ENCODE measurements at places on chromosomes 16 and 17.

DNA sequence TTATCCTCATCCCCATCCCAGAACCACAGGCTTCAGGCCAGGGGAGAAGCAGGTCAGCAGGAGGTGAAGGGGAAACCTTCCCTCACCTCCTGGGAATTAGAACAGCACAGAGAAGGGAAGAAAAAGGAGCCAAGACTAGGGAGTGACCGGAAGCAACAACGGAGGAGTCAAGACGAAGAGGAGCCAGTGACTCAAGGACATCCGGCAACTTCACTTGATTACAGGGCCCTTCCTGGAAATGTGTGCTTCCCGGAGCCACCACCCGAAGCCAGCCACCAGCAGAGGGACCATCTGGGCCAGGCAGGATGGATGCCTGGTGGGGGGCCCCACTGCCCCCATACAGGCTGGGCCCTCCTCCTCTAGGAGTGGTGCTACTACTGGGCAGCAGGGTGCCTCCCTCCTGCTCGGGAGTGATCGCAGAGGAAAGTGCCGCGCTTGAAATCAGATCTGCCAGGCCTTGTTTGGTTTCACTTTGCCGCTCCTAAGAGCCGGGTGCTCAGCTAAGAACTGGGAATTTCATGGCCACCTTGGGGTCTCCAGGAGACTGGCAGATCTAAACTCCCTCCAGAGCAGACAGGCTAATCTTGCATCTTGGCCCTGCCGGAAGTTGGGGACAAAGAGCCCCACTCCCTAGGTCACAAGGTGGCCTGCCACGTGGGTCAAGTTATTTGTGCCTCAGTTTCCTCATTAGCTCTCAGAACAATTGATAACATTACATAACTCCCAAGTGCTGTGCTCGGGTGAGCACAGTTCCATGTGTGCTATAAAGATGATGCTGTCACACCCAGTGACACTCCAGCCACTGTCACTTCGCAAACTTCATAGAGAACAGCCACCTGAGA is 6.6 kb downstream of the CDC42EP4 start:
- DNase-seq, result peak; percentile 27

DNA sequence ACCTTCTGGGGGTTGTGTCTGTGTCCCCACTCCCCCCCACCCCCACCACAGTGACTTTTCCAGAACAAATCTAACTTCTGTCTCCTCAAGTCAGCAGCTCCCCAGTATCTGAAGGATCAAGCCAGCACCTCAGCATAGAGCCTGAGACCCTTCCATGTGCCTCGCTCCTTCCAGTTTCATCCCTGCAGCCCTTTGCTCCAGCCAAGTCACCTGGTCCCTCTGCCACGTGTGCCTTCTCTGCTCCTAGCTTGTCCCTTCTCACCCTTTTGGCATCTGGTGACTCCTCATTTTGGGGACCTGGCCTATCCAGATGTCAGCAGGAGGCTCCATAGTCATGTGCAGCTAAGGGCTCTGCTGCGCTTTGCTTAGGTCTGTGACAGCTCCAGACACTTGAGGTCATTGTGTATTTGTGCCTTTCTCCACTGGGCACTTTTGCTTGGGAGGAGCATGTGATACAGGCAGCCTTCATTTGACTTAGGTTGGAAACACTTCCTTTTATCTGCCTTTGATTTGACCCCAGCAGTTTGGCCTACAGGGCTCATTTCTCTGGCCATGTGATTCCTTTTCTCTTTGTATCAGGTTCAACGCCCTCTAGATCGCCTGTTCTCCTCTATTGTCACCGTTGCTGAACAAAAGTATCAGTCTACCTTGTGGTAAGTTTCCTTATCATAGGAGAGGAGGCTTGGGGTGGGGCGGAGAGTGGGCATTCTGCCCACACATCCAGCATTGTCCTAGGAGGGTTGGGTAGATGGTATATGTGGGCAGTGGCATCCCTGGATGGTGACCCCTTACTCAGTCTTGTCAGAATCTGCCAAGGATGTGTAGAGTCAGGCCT is 7.1 kb upstream of the NFATC3 start:
- no peak for DNase-seq

GRCh38 chr16:28193530-28194423 is 18.0 kb downstream of the XPO6 start:
- no peak for DNase-seq

GRCh38 chr16:14101415-14101814 is 30.3 kb downstream of the MRTFB start:
- no peak for DNase-seq

GRCh38 chr17:67491009-67491680 is 114.1 kb downstream of the PITPNC1 start:
- DNase-seq, result no peak

GRCh38 chr16:67481561-67482232 is 740 bp upstream of the ATP6V0D1 start:
- DNase-seq, result peak; percentile 33

- DNase-seq, result no peak
These were observed 18.3 kb upstream of the TNFRSF13B start for GRCh38 chr17:16989953-16990860.

DNA sequence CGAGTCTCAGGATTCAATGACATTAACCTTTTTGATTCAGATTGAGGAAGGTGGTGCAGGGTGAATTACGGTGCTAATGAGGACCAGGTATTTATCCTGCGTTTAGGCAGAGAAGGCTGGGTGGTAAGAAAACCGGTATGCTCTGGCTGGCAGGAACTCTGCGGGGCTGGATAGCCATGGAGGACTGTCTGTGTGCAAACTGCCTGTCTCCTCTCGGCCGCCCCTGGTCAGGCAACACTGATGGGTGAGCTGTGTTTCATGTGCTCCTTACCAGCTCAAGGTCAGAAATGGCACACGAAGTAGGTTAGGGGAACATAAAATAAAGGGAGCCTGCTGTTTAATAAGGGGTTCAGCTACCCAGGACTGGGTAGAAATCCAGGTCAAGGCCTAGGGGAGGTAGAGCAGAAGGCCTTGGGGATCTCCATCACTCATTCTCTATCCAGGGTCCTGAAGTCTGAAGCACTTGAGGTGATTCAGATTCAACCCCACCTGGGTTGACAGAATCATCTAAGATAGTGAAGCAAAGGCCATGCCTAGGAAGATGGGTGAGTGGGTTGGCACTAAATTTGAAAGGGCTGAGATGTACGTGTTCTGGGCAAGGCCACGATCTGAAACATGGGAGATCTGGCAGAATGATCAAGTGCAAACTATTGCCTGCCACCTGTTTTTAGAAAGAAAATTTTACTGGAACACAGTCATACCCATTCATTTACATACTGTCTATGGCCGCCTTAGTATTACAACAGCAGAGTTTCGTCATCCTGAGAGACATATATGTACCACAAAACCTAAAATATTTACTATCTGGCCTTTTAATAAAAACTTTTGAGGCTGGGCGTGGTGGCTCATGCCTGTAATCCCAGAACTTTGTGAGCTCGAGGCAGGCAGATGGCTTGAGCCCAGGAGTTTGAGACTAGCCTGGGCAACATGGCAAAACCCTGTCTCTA is 292.5 kb downstream of the XYLT1 start:
- no peak for DNase-seq

DNA sequence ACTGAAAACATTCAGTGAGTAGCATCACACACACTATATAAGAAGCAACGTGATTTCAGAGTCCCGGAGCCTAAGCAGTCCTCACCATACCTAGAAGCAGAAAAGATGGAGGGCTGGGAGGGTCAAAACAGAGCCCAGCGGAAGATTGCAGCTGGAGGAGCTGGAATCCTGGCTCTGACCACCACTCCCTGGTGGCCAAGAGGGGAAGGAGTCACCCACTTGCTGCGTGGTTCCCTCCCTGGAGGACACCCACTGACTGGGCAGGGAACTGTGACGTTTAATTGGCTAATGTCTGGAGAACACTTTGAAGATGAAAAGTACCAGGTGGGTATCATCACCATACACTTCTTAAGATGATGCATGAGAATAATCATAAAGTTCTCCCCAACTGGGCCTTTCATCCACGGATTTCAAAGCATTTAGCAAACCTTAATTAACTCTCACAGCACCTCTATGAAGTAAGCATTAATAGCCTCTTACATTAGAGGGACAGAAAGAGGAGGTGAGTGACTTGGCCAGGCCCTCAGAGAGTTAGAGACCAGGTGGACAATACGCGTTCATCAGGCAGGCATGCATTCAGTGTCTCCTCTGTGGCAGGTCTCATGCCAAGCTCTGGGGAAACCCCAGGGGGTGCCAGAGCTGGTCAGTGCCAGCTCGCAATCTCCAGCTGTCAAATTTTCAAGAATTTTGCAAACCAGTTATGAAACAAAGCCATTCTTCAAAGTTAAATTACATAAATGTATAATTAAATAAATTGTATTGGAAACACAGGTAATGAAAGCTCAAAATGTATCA is 137.9 kb downstream of the AXIN2 start:
- no peak for DNase-seq

GRCh38 chr17:47400333-47400732 is 76.6 kb downstream of the EFCAB13 start:
- no peak for DNase-seq

- no peak for DNase-seq
These were observed 256.7 kb downstream of the CBLN1 start for GRCh38 chr16:49024896-49025295.

DNA sequence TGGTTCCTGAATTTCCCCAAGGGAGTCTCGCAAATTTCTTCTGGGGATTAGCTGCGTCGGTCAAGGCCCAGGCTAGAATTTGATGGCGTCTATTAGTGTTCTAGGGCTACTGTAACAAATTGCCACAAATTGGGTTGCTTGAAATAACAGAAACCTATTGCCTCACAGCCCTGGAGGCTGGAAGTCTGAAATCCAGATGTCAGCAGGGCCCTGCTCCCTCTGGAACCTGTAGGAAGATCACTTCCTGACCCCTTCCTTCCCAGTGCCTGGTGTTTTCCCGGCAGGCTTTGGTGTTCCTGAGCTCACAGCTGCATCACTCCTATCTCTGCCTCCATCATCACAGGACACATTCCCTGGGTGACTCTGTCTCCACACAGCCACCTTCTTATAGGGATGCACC is 24.4 kb downstream of the DHRS7C start:
- DNase-seq, result no peak

DNA sequence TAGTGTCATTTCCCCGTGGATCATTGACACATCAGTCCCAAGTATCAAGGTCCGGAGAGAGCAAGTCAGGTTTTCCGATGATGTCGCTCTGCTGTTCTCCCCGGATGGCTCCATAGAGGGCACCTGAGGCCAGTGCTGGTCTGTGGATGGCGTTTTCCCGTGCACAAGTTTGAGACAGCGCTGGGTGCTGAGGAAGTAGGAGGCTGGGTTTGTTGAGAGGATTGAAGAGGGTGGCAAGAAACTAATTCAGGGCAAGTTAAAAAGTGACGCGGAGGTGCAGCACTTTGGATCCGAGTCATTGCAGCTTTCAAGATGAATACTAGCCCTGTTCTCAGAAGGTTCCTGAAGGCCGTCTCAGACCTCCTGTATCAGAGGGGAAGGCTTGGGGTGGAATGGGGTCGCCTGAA is 7.7 kb downstream of the NUBP1 start:
- DNase-seq, result no peak

DNA sequence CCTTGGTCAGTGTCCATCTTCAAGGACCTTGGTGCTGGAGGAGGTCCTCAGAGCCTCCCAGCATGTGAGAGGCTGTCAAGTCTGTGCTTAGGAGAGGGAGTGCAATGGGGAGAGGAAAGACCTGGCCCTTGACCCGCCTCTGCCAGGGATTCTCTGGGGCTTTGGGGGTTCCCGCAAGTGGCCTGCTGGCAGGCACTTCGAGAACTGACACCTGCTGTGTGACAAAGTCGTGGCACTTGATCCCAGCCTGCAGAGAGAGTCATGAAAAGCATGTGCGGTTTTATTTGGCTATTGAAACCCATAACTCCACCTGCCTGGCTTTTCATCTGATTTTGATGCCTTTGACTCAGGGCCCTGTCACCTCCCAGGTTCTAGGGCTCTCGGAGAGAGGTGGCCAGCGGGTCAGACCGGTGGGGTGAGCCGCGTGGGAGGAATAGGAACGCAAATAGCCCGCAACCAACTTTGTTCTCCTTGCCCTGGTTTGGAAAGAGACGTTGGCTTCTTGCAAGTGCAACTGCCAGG is 42.8 kb upstream of the GSE1 start:
- DNase-seq, result no peak

GRCh38 chr16:52817696-52818095 is 235.0 kb downstream of the CHD9NB start:
- no peak for DNase-seq

DNA sequence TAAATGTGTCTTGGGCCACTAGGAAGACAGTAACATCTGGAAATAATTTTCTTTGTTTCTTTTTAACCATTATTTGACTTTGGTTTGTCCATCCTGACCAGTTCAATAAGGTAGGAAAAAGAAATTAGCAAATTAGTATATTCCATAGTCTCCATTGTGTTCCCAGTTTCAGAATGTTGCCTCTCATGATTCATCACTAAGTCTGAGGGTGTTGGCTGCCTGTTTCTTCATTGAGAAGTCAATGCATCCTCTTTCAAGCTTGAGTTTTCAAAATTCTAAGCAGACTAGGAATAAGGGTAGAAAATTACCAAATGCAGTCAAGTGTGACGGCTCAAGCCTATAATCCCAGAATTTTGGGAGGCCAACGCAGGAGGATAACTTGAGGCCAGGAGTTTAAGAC is 41.9 kb downstream of the ZFHX3 start:
- DNase-seq, result no peak

DNA sequence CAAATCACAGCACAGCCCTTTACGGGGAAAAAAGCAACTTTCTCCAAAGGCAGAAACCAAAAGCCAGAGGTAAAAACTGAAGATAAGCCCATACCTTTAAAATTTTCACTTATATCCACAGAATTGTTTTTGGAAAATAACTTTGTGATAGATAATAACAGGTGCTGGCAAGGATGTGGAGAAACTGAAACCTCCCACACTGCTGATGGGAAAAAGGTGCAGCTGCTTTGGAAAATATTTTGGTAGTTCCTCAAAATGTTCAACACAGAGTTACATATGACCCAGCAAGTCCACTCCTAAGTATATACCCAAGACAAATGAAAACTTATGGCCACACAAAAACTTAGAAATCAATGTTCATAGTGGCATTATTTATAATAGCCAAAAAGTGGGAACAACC is 12.2 kb downstream of the EFTUD2 start:
- no peak for DNase-seq

GRCh38 chr16:24988593-24989338 is 26.4 kb downstream of the ARHGAP17 start:
- DNase-seq, result peak; percentile 11

DNA sequence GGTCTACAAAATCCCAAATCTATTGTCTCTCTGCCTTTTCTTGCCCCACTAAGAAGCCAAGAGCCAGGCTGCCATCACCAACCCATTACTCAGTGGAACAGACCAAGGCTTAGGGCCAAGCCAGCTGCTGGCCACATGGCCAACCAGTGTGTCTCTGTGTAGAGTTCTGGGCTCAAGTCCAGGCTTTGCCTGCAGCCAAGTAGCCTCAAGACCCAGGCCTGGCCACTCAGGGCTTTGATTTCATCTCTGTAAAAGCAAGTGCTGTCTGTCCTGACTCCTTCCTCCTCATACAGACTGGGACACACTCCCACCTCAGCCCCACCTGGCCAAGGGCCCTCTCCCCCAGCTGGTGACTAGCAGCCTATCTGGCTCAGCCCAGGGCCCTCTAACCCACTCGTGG is 14.6 kb downstream of the SREBF1 start:
- no peak for DNase-seq

- DNase-seq, result no peak
These were observed 450.3 kb downstream of the SHISA9 start for GRCh38 chr16:13351601-13352217.

- no peak for DNase-seq
These were observed 18.9 kb downstream of the COG1 start for GRCh38 chr17:73211745-73212144.

GRCh38 chr17:511833-512251 is 159.2 kb upstream of the RPH3AL start:
- no peak for DNase-seq

GRCh38 chr17:10772425-10773380 is 31.2 kb downstream of the TMEM238L start:
- peak; percentile 67 for DNase-seq

Data from NCI-H526 (cell line).